K562 (cell line): ENCODE measurements at places on chromosomes 12 and 14. TPM values are rescaled to one million over a fixed set of nuclear protein-coding genes. Genes with fewer than 3 reads are reported as not detected.

The SLC5A8 gene
- total RNA-seq = not detected in 2 replicates

The MMP19 gene
- 1.1 and 1.3 TPM in 2 replicates for total RNA-seq

The KRT6A gene
- total RNA-seq = not detected in 2 replicates

The KCNMB4 gene
- total RNA-seq = 0.07 and 0.11 TPM in 2 replicates

The C3AR1 gene
- total RNA-seq = 3.5 and 3.9 TPM in 2 replicates

The PITPNM2 gene
- total RNA-seq = 10.4 and 10.8 TPM in 2 replicates

The BCL11B gene
- 0.09 and 0.18 TPM in 2 replicates for total RNA-seq

The PIWIL1 gene
- not detected in 2 replicates for total RNA-seq

The ENDOU gene
- not detected in 2 replicates for total RNA-seq

The KRT6C gene
- not detected in 2 replicates for total RNA-seq

The RAB35 gene
- 66.8 and 76.3 TPM in 2 replicates for total RNA-seq

The WNT5B gene
- 14.6 and 18.4 TPM in 2 replicates for total RNA-seq

The PPP1R13B gene
- 1.1 and 1.7 TPM in 2 replicates for total RNA-seq

The SLC35F4 gene
- total RNA-seq = not detected in 2 replicates

The CLEC4D gene
- not detected in 2 replicates for total RNA-seq

The INHBC gene
- 0.07 TPM in 1 of 2 replicates, not detected in the other for total RNA-seq

The SLC38A1 gene
- total RNA-seq = 104 and 112 TPM in 2 replicates

The TSPAN8 gene
- total RNA-seq = 0.31 and 0.67 TPM in 2 replicates

The TMEM63C gene
- not detected in 2 replicates for total RNA-seq

The KITLG gene
- 0.09 and 0.22 TPM in 2 replicates for total RNA-seq

The POTEG gene
- not detected in 2 replicates for total RNA-seq

The KCNK10 gene
- not detected in 2 replicates for total RNA-seq

The ZBTB42 gene
- total RNA-seq = 7.4 and 8.5 TPM in 2 replicates

The GNS gene
- 20.7 and 21.4 TPM in 2 replicates for total RNA-seq

The SMAGP gene
- total RNA-seq = 29.7 and 35.9 TPM in 2 replicates

The SERPINA5 gene
- 0.34 and 0.38 TPM in 2 replicates for total RNA-seq

The MIP gene
- total RNA-seq = 0.29 TPM in 1 of 2 replicates, not detected in the other

The PHC1 gene
- 9.3 and 10.0 TPM in 2 replicates for total RNA-seq
